ENCODE measurements at places on chromosomes 5 and 9.

GRCh38 chr5:105218018-105218417 is 1655.4 kb upstream of the NUDT12 start:
- DNase-seq, result no peak

GRCh38 chr9:72384710-72385485 is 19.9 kb upstream of the ZFAND5 start:
- DNase-seq, result no peak

DNA sequence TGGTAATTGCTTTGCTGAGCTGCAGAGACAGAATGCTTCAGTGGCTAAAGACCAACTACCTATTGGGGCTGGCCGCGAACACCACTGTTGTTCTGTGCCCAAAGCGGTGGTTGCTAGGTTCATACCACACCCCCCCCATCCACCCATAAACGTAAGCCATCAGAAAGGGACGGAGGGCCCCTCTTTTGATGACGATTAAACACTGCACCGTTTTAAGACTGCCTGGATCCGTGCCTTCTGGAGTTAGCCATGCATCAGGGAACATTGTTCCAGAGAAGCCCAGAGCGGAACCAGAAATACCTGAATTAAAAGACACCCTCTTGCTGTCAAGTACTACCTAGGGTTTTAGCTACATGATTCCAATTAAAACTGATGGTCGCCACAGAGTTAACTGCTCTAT is 369.1 kb upstream of the DAP start:
- DNase-seq, result no peak

DNA sequence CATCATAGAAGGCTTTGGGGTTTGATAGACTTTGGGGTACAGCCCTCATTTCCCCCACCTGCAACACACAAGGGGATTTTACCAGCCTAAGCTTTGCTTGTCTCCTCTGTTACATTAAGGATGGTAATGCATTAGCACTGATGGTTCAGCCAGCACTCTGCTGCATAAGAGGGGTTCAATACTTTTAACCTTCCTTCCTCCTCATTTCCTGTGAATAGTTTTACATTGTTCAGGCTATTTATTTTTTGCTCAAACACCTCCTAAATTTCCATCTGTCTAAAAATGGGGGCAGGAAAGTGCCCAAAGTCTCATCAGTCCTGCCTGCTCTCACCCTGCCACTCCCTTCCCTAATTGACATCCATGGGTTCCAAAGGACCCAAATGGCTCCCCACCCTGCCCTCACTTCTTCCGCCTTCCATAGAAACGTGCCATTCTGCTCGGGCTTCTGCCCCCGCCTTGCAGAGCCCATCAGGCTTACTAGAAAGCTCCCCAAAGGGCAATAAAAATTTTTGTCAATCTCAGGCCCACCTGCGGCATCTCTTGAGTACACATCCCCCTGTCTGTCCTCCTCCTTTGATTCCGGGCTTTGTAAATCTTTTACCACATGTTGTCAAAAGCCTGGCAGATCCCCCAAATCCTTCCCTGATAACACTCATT is 239.5 kb upstream of the SLC24A2 start:
- DNase-seq, result no peak

GRCh38 chr5:4533457-4534105 is 606.5 kb upstream of the ADAMTS16 start:
- no peak for DNase-seq

GRCh38 chr9:130780865-130781504 is 54.1 kb upstream of the ABL1 start:
- no peak for DNase-seq
